ENCODE measurements at places on chromosomes 12 and 14.

GRCh38 chr12:86659985-86660384 is 403.8 kb upstream of the MGAT4C start:
- no peak for DNase-seq

DNA sequence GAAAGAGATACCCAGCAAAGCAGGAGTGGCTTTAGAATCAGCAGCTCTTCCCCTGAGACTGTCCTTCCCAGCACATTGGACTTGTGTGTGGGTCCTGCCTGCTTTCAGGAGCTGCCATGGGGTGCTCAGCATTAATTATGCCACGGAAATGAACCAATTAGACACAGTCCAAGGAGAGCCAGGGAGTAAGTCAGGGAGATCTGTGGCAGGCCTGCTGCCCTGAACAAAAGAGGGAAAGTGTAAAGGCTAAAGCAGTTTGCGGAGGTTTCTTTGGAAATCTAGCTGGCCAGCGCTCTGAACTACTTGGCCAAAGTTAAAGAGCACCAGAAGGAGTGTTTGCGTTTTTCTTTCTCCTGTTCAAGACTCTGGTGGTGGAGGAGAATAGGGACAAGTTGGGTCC is 65.7 kb upstream of the SRSF5 start:
- DNase-seq, result no peak

DNA sequence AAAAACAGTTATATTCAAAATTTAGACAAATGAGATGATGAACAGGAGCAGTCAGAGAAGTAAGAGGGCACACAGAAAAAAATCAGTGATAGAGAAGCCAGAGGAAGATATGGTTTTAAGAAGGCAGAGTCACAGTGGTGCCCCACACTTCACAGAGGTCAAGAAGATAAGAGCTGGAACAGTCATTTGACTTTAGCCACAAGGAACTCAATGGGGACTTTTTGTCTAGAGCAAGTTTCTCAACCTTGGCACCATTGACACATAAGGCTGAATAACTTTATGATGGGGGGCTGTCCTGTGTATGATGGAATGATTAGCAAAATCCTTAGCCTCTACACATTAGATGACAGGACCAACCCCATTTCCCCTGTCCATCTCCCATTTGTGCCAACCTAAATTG is 172.8 kb upstream of the PLEKHG7 start:
- DNase-seq, result no peak

- DNase-seq, result no peak
Measured at GRCh38 chr14:102162487-102162886, 22.8 kb downstream of the WDR20 start.

GRCh38 chr14:104080376-104081260 is 4.9 kb upstream of the ASPG start:
- DNase-seq, result no peak

- no peak for DNase-seq
Measured at GRCh38 chr14:32079264-32079663, 2.2 kb downstream of the ARHGAP5 start.

- no peak for DNase-seq
Measured at GRCh38 chr14:91369628-91370445, 47.8 kb downstream of the CCDC88C start.

DNA sequence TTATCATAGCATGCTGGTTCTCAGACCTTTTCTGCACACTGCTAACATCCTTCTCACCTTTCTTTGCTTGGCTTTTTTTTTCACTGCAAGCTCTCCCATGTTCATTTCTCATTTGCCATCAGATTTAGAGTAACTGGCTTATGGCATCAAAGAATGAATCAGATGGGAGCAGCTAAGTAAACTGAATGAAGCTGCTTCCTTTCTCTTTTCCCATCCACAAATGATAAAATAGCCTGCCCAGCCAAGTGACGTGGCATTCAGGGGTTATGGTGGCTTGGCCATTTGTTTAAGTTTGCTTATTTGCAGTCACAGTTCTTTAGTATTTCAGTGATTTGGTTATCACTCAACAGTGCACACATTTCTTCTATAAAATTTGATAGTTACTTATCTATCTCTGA is 708.6 kb downstream of the DIO2 start:
- no peak for DNase-seq

DNA sequence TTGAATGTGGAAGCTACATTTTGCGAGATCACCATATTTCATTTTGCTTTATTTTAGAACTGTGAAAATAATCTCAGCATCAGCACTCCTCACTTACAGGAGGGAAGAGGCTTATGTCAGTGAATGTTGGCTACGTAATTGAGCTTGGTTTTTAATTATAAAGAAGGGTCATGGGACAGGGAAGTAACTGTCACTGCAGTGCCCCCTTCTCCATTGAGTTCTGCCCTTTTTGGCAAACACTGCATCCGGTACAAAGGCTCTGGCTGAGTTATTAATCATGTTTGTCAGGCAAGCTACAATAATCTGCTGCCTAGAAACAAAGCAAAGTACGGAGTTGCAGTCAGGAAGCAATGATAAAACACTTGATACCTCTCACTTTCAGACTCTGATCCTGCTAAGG is 546.7 kb downstream of the SNAPC1 start:
- DNase-seq, result no peak
